Stimulated activated CD4-positive, alpha-beta T cell treated with anti-CD3 and anti-CD28 coated beads, Interleukin-12 subunit alpha, Interleukin-12 subunit beta, amount 100 ng/mL, for 48 hours (primary cell): ENCODE measurements at places on chromosomes 7 and 10.

DNA sequence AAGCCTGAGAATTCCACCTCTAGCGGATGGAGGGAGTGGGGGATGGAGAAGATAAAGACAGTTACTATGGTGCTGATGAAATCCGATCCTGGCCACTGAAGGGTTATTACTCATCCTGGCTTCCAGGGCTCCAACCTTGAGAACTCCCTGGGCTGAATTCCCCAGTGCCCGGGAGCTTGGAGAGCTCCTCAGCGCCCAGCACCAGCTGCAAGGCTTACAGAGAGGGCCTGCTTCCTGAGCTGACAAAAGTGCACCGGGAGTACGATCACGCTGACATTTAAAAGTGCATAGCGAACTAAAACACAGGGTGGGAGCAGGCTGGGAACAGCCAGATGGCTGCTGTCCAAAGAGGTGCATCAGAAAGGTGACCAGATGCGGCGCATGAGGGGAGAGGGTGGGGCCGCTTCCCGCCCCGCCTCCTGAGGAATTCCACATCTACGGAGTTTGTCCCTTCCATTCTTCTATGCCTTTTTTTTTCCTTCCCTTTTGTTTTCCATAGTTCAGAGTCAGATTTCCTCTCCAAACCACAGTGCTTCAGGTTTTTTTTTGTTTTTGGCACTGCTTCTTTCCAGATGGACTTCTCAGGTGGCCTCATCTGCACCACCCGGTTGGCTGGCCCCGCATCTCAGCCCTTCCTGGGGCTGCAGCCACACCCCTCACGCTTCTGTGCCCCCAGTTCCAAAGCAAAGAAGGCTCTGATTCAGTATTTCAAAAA, 62.4 kb upstream of the MKRN1 start:
- DNase-seq: no peak

GRCh38 chr10:95289003-95289920, 1.5 kb downstream of the PDLIM1 start:
- DNase-seq: no peak

DNA sequence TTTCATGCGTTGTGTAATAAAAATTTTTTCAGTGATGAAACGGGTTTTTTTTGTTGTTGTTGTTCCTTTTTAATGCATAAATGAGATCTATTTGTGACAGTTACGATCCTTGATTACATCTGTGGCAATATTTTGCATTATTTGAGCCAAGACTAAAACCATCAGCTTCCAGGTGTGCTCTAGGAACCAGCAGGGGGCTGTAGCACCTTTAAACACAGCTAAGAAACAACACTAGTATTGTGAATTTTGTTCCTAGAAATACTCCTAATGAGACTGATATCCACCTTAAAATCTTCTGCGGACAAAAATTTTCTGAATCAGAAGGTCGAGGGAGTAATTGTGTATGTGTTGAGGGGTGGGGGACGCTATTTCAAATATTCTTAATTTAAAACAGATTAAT, 52.6 kb downstream of the FGFBP3 start:
- DNase-seq: no peak

DNA sequence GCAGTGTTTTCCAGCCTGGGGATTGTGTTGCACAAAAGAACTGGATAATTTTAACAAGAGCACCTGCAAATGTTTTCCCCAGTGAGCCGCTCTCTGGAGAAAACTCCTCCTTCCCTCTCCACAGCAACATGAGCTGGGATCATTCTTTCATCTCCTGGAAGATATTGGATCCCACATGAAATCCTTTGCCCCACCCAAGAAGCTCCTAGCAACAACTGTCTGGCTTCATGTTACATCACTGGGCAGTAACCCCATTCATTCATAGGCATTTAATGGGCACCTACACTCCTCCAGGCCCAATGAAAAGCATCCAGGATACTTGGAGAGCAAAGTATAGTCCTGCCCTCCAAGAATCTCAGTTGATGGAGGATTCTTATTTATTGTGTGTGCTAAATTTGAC, 27.2 kb downstream of the LSM5 start:
- no peak for DNase-seq

- no peak for DNase-seq
These were observed 43.5 kb downstream of the CLRN3 start for GRCh38 chr10:127849224-127849623.

DNA sequence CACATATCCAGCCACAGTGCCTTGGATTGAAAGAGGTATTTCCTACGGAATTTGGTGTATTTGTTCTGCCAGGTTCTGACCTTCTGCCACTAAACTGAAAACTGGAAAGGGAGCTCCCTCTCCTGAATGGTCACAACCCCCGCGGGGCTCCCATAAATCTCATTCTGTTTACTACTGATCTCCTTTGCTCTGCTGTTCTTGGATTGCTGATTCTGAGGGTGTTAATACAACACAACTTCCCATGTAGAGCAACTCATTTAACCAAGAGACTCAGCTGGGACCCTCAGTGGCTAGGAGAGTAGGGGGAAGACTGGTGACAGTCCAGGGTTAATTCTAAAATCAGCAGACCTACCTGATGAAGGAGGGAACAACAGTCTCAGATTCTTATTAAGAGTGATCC, 662.9 kb downstream of the INHBA start:
- no peak for DNase-seq

- no peak for DNase-seq
These were observed 80.3 kb downstream of the KLF6 start for GRCh38 chr10:3704565-3705325.

DNA sequence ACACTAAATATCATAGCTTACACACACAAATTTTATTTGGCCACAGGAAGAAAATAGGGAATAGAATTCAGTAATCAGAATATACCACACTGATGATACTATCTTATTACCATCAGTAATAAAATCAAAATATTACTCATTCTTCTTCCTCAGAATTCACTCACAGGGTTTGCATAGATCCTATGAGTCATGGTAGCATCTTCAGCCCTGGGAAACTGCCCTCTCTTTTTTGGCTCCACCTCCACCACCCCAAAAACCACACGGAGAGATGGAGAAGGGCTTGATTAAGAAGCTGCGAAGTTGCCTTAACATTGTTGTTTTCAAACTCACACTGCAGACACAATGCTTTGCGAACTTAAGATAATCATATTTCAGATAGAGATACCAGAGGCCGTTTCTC, 154.1 kb upstream of the AHR start:
- peak; percentile 61 for DNase-seq

DNA sequence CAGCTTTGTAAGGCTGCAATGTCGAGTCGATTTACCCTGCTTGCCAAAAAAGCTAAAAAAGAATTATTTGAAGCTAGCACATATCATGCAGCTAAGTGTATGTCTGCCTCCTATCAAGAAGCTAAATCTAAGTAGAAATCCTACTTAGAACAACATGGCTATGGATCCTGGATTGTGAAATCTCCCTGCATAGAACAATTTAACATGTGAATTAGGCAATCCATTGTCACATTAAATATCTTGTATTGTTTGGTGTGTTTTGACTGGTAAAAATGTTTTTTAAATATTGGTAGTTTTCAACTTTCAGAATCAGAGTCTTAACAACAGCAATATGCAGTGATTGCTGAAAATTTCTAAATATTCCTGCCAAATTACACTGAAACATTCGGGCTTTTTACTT, 73.3 kb downstream of the SKIDA1 start:
- DNase-seq: no peak

GRCh38 chr7:55903985-55904759, 16.9 kb downstream of the ZNF713 start:
- no peak for DNase-seq

DNA sequence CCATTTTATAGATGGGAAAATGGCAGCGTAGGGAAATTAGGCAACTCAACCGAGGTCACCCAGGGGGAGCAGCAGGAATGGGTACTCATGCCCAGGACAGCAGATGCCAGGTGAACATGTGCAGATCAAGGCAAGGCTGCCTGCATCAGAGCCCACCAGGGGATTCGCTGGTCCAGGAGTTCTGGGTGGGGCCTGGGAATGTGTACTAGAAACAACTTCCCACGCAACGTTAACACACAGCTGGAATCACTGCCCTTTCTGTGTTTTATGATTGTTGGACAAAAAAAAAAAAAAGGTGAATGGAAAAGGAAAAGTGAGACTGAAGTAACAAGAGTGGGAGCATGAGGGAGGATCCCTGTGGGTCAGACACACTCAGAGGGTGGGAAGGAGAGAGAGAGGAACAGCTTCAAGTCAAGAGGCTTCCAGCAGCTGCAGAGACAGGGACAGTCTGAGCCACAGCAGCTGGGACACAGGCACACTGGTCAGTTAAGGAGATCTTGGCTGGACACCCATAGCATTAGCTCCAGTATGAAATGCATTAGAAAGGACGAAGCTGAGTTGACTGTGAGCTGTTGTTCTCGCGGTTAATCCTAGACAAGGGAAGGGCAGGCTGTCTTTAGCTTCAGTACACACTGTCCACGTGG, 187.9 kb upstream of the INHBA start:
- no peak for DNase-seq

DNA sequence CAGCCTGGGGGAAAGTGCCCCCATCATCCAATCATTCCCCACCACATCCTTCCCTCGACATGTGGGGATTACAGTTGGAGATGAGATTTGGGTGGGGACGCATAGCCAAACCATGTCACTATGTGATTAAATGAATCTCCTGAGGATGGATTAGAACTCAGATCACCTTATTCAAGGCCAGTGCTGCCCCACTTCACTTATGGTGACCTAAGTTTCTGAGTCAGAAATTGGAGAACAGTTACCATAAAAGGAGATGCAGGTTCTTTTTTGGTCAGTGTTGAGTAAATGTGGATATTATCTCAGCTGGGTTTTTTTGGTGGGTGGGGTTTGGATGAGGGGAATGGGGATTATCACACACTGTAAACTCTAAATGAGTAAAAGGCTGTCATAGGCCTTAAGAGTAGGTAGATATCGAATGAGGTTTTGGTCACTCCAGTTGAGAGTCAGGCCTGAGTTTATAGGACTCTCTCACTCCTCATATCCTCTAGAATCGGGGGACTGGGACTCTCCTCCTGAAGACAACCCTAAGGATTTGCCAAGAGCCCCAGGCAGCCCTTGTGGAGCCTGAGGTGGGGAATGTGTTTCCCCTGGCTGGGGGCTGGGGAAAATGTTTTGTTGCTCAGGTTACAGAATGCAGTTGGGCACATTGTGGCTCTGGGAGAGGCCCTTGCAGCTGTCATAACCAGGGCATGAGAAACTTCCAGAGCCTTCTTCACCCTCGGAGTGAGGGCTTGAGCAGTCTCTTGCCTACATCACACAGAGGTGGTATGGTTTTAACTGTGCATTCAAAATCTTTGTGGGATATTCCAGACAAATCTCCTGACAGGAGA, 213.0 kb downstream of the BAMBI start:
- DNase-seq: no peak

DNA sequence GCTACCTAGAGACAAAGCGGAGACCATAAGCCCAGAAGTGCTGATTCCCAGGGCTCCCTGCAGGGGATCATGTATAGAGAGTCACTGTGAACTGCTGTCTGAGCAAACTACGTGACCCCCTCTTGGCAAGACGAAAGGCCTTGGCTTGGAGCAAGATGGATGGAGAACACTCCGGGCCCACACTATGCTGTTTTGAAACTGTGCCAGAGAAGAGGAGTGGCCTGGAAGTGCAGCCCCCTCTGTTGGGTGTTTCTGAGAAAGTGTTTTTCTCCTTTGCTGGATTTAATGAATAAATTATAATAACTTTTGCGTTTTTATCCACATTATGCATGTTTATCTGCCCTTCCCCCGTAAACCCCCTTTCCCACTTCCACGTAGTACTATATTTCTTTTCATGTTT, 639.3 kb upstream of the GALNT17 start:
- DNase-seq: no peak

DNA sequence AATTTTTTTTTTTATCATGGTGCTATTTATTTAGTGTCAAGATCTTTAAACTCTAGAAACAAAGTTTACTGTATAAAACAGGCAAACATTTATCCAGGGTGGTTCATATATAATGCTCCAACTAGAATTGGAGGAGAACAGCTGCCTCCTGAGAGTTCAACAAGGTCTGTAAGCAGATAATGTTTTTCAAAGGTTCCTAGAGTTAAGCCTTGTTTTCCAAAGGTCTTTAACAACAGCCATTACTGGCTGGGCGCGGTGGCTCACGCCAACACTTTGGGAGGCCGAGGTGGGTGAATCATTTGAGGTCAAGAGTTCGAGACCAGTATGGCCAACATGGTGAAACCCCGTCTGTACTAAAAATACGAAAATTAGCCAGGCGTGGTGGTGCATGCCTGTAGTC, 316.7 kb downstream of the CCDC3 start:
- DNase-seq: no peak

DNA sequence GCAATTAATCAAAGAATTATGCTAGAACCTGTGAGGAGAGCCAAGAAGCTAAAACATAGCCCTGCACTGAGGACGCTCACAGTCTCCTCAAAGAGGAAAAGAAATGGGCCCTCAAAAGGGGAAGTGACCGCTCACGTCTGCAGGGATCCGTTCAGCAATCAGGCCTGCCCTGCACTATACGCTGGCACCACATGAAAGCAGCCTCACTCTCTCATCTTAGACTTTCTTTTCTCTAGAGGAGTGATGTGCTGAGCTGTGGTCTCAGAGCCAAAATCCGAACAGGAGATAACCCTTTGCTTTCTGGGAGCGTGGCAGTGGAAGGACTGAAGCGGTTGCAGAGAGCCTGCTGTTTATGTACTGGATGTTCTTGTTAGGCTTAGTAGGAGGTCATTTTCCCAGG, 6.3 kb upstream of the IL2RA start:
- DNase-seq: no peak

- no peak for DNase-seq
These were observed 85.9 kb upstream of the NPVF start for GRCh38 chr7:25314094-25314730.

- no peak for DNase-seq
These were observed 130.5 kb downstream of the LHPP start for GRCh38 chr10:124592101-124592500.

GRCh38 chr10:14586901-14587300, 187.8 kb downstream of the FAM107B start:
- no peak for DNase-seq

GRCh38 chr7:32221056-32221455, 150.8 kb upstream of the PDE1C start:
- no peak for DNase-seq

GRCh38 chr7:147412782-147413556, 1177.6 kb upstream of the C7orf33 start:
- DNase-seq: no peak

GRCh38 chr7:7681936-7682329, 36.5 kb downstream of the RPA3 start:
- no peak for DNase-seq

DNA sequence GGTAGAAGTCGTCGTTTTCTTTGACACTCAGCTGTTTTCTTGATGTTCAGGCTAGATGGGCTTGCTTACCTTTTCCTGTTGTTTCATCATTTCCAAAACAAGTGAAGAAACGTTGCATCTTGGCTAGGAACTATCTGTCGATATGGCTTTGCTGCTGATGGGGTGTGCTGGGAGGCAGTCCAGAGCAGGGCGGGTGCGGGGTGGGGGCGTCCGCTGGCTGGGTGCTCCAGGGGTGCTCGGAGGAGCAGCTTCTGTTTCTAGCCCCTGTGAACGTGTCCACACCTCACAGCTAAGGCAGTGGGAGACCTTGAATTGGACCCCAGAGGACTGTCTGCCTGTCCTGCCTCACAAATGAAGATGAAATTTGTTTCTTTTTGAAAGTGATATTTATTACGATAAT, 7.6 kb upstream of the SUN1 start:
- DNase-seq: no peak

GRCh38 chr10:133616371-133617130, 10.0 kb downstream of the FRG2B start:
- no peak for DNase-seq
